Renal cortical epithelial cell (primary cell): ENCODE measurements at places on chromosomes 4 and X. TPM values are rescaled to one million over a fixed set of nuclear protein-coding genes. Genes with fewer than 3 reads are reported as not detected.

EVC gene
- 16.8 and 126 TPM in 2 replicates for total RNA-seq

ZCCHC18 gene
- total RNA-seq, result 2.9 and 13.9 TPM in 2 replicates

GRCh38 chrX:13482746-13483541 is 86.5 kb upstream of the EGFL6 start:
- DNase-seq, result no peak

DNA sequence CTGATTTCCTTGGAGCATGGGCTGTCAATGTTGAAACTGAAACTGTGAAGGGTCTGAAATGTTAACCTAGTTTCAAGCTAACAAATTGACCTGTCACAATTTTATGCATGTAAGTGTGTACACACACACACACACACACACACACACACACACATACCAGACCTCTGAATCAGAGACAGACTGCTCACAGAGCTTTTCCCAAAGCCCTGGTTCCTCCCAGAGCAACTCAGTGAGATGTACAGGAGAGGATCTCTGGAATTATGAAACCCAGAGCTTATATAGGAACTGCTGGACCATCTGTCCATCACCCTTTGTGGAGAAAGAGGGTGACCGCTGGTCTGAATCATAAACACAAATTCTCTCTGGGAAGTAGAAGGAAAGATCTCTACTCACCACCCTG is 228.1 kb upstream of the PRPS2 start:
- DNase-seq, result peak; percentile 8

SYTL5 gene
- total RNA-seq, result under 0.01 and 2.4 TPM in 2 replicates
